ENCODE measurements at places on chromosomes 12 and 14.

- DNase-seq, result peak; percentile 78
Measured at GRCh38 chr14:33564774-33565630, 385.9 kb downstream of the EGLN3 start.

DNA sequence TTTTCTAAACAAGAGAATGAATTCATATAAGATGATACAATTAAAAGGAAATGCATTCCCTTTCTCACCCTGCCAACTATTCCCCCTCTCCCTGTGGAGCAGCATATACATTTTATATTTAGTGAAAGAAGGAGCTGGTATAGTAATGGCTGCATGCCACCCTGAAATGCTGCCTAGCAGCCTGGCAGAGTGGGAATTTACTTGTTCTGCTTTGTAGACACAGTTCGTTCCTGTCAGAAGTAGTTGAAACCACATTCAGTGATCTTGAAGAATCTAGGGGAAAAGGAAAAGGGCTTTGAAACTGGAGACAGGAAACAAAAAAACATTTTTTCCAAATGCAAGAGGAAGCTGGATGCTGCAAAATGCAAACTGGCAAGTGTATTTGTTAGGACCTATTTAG, 176.0 kb upstream of the PLEKHA5 start:
- no peak for DNase-seq

- DNase-seq, result no peak
Measured at GRCh38 chr12:111154147-111154834, 214.6 kb downstream of the PHETA1 start.

- DNase-seq, result peak; percentile 43
Measured at GRCh38 chr12:53743266-53744129, 8.3 kb downstream of the CISTR start.

DNA sequence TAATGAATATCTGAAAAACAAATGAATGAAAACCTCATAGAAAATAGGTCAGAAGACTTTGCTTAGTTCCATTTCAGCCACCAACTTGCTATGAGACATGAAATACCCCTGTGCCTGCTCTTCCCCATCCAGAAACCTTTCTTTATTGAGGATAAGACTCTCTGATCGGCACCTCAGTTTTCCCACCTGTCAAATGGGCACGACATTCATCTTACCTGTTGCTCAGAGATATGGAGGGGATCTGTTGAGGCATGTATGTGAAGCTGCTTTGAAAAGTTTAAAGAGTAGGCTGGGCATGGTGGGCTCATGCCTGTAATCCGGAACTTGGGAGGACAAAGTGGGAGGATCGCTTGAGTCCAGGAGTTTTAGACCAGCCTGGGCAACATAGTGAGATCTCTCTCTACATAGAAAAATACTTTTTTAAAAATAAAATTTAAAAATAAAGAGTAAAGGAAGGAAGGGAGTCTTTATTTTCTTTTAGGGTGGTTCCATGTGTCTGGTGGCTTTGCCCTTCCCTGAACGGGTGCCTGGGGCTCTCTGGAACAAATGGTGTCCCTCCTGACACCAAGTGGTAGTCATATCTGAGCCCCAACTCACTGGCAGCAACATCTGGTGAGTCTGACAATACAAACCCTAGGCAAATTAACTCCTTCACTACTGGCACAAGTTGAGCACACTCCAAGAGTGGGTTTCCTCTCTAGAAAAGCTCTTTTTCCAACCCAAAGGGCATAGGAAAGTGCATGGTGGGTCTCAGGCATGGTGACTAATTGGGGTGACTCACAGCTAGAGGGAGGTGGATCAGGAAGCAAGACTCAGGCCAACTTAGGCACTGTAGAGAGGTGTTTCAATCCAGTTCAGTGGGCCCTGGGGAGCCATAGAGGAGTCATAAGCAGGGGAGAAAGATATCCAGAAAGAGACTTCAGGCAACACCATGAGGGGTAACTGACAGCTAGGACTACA, 42.1 kb downstream of the MAP1LC3B2 start:
- no peak for DNase-seq
